Ecto neural progenitor cell (in vitro differentiated cells): ENCODE measurements at places on chromosomes 1 and 21.

DNA sequence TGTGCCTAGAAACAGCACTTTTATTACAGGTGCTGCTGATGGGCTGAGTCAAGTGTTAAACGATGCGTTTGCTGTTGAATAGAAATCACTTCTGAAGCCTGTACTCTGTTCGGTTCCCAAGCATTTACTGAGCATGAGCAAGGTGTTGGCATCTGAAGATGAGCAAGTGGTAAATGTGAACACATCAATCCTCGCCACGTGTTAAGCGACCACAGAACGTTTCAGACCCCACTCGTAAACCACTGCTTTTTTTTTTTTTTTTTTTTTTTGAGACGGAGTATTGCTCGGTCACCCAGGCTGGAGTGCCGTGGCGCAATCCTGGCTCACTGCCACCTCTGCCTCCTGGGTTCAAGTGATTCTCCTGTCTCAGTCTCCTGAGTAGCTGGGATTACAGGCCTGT lies 241.2 kb downstream of the SETD4 start:
- no peak for DNase-seq

GRCh38 chr1:39969531-39970270 lies 14.8 kb downstream of the MFSD2A start:
- no peak for DNase-seq

DNA sequence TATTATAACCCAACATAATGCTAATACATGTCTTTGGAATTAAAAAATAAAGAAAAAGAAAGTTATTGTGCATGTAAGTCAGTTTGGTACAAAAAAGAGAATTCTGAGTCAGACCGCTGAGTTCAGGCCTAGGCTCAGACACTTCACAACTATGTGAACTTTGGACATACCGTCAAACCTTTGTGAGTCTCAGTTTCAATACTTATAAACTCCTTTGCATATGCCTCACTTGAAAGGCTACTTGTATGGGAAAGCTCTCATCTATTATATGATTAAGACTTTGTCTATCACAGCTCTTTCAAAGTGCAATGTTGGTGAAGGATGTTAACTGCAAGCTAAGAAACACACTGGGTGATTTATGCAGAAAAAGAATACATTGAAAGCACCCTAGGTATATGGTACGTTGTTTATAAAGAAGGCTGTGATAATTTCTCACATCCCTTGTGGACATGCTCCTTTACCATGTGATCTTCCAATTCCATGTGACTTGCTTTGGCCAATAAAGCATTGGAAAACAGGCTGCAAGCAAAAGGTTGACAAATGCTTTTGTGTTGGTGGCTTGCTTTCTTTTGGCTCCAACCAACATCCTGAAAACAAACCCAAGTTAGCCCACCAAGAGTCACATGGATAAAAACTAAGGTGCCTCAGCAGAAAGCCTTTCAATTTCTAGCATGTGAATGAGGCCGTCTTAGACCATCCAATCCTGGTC lies 49.6 kb downstream of the INTS7 start:
- no peak for DNase-seq

- DNase-seq = no peak
These were observed at the start of gene MR1 for GRCh38 chr1:181033799-181034451. Gene MR1, plus strand, starts transcription at chr1:181033983. Its CDS starts 25 bp downstream, at chr1:181034008.

- no peak for DNase-seq
These were observed 68.3 kb upstream of the BCAR3 start for GRCh38 chr1:93749894-93750301.

DNA sequence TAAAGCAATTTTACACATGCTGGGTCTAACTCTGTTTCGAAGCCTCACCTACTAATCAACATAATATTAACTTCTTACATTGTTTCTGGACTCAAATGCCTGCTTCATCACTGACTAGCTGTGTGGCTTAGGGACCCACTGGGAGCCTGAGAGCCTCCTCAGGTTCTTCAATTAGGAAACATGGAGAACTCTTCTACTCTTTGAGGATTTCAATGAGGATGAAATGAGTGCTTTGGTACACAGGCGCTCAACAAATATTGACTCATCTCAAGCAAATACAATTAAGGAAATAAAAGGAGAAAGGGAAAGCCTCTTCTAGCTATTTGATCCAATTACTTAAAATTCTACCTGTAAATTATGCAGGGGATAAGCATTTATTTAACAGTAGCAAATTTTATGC lies 84.4 kb upstream of the JAK1 start:
- no peak for DNase-seq

- DNase-seq = no peak
These were observed 10.6 kb downstream of the GALNT2 start for GRCh38 chr1:230077436-230078213.

DNA sequence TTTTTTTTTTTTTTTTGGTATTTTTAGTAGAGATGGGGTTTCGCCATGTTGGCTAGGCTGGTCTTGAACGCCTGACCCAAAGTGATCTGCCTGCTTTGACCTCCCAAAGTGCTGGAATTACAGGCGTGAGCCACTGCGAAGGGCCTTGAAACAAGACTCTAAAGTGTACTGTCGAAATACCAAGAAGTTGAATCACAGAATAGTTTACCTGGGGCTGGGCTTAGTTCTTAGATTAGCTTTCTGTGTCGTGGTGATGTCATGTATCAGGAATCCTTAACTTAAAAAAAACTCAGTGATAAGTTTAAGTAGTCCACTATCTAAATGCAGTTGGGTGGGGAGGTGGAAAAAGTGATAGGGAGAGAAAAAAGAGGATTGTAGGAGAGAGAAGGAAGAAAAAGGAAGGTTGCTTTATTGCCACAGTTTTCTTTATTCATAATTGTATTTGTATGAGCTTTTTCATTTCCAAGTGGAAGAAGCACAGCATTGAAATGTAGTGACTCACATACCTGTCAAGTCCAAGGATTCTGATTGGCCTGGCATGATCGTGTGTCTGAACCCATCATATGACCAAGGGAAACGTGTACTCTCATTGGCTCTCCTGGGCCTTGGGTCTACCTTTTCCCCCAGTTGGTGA lies 13.4 kb downstream of the ITSN1 start:
- no peak for DNase-seq

GRCh38 chr1:39733161-39733560 lies 5.5 kb upstream of the PPIE start:
- no peak for DNase-seq

DNA sequence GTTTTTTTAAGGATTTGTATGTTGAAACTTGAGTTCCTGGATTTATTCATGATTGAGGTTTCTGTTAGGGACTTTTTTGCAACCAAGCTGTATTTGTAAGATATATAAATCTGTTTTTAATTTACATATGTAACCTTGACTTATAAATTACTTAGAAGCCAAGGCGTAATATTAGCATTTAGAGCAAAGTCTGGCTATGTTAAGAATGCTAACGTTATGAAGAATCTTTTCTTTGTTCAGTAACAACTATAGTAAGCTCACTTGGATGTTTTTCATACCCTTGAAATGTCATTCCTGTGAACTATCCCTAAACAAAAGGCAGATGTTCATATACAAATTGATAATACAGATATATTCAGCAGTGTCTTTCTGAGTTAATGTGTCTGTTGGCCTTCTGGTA lies 155.3 kb downstream of the MAGI3 start:
- DNase-seq = no peak

DNA sequence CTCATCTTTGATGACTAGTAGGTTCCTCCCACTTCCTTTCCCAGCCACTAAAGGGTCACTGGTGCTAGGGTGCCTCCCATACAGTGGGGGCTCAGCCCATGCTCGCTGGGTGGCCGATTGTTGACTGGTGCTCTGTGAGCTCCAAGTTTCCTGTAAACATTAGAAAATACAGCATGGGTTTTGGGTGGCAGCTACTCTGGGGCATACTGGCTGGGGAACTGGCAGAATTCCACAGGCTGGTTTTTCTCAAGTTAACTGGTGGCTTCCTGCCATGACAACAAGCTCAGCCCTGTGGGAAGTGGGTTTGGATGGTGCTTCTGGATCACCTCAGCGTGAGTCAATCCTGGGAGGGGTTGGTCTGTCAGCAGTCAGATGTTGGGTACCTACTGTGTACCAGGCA lies 28.7 kb upstream of the CRNN start:
- no peak for DNase-seq

GRCh38 chr1:220374449-220374848 lies 102.2 kb upstream of the RAB3GAP2 start:
- no peak for DNase-seq

DNA sequence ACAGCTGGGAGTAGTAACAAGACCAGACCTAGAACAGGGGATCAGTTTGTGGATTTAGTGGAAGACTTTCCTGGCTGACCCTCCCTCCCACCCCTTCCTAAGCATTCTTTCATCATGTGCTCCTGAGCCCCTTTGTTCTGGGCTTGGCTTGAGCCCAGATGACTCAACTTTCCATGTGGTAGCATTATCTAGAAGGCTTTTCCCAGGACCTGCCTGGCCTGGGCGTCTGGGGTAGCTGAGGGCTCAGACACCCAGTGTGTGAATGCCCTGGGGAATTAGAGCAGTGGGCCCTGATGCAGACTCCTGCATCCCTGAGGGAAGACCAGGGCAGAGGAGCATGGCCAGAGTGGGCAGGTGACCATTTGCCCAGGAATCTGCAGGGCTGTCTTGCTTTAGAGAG lies 44.1 kb upstream of the TSPAN2 start:
- DNase-seq = no peak

DNA sequence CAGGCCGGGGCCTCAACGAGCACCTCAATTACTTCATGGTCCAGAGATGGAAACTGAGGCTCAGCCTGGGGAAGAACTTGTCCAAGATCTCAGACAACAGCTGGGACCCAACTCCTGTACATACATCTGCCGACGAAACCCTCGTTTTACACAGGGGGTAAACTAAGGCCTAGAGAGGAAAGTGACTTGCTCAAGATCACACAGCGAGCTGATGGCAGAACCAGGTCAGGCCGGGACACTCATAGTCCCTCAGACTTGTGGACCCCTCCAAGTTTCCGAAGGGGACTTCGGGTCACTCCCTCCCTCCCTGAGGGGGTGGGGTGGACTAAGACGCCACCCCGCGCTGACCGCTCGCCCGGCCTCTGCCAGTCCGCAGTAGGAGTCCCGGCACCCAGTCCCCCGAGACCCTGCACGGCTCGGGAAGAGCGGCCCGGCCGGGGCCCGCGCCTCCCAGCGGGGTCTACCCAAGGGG lies 430 bp downstream of the WASF2 start:
- no peak for DNase-seq

GRCh38 chr1:27275696-27276095 lies 41.3 kb downstream of the WDTC1 start:
- DNase-seq = no peak

GRCh38 chr1:208855403-208855802 lies 611.2 kb upstream of the PLXNA2 start:
- DNase-seq = no peak

GRCh38 chr1:100051893-100052292 lies 80.8 kb downstream of the SASS6 start:
- no peak for DNase-seq

DNA sequence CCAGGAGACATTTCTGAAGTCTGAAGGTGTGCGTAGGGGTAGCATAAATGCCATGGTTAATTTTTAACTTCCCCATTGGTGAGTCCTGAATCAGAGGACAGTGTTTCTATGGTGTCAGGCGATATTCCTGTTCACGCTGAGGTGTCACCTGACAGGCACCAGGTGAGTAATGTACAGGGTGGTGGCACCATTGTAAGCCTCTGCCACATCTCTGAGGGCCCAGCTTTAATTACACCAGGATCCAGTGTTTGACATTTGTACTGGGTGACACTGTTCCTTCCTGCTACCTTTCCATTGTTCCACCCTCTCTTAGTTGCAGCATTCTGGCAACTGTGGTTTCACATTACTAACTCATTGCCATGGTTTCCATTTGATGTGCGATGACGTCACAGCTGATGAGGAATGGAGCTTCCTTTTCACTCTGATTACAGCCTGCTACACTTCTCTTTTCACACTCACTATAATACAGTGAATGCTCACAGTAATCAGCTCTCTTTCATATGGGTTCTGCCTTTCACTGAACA lies 40.6 kb upstream of the MARK1 start:
- DNase-seq = no peak

DNA sequence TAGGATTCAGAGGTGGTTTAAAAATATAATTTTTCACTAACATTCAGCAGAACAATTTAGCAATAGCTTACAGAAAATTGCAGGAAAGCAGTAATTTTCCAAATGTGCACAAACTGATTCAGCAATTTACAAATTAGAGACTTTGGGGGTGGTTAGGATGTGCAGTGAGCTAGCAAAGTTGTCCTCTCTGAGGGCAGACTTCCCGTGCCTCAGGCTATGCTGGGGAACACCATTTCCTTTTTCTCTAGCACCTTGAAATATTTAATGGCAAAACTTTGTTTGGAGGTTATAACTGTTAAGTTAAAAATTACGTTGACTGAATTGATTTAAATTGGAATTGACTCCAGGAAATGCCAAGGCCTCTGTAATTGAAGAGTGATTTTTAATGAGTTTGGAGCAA lies 258.9 kb downstream of the PTBP2 start:
- DNase-seq = no peak

DNA sequence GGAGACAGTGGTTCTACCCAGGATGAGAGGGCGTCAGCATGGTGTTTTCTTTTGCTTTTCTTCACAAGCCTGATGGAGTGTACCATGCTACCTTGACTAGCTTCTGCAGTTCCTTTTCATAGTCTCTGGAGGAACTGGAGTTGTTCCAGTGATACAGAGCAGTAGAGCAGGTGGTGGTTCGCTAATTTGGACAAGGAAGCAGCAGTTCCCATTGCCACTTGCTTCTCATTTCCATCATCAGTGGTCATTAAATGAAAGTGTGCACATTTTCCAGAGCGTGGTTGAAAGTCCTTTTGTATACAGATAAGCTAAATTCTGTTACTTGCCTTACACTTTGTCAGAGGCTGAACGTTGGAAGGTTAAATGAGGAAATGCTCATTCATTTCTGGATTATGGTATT lies 182.3 kb downstream of the C1orf21 start:
- DNase-seq = no peak

DNA sequence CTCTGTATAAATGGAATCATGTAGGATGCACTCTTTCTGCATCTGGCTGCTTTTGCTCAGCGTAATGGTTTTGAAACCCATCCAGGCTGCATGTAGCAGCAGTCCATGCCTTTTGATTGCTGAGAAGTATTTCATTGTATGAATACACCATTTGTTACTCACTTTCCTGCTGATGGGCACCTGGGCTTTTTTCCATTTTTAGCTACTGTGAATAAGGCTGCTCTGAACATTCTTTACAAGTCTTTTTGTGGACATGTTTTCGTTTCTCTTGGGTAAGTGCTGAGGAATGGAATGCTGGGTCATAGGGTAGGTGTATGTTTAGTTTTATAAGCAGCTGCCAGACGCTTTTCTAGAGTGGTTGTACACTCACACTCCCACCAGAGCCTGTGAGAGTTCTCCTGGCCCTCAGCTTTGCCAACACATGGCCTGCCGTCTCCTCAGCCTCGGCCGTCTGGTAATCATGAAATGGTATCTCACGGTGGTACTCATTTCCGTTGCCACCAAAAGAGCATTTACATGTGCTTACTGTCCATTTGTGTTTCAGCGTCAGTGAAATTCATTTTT lies 22.7 kb downstream of the SLX9 start:
- no peak for DNase-seq

- no peak for DNase-seq
These were observed 2.3 kb downstream of the AGPAT3 start for GRCh38 chr21:43867332-43867703.

GRCh38 chr1:159879977-159880376 lies 17.5 kb upstream of the VSIG8 start:
- DNase-seq = no peak
